Right ventricle myocardium superior (tissue), 1 donor: ENCODE measurements at places on chromosomes 1 and 21.

GRCh38 chr1:47765742-47766485 lies 231.3 kb downstream of the TRABD2B start:
- no peak for DNase-seq

DNA sequence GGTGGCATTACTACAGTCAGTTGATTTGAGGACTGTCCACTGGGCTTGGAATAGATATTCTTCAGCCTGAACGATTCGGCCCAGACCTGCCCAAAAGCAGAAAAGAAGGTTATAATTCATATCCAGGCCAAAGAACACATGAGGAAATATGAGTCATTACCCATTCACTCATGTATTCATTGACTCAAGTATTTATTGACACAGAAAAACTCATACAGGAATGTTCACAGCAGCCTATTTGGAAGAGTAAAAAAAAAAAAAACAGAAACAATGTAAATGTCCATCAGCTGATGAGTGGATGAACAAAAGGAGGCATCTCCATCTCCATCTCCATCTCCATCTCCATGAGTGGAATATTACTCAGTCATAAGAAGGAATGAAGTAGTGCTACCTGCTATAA lies 15.9 kb downstream of the ZMYND12 start:
- no peak for DNase-seq

DNA sequence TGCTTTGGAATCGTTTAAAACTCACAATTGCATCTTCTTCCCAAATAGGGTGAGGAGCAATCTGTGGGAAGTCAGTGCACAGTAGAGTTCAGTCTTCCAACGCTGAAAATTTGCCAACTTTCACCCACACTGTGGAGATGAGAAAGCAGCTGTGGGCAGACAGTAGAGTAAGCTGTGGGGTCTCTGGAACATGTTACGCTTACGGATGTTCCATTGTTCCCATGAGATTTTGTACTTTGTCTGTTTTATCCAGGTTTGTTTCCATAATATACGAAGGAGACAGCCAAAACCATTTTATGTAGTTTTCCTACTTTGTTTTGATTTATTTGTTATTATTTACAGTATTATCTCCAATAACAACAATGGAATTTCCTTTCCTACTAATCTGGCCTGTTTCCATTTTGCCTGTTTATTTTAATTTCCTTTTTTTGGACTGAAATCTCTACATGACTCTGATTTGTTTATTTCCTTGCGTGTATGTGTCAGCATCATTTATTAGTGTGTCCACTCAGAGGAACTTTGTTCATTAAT lies 65.1 kb upstream of the RGL1 start:
- no peak for DNase-seq

DNA sequence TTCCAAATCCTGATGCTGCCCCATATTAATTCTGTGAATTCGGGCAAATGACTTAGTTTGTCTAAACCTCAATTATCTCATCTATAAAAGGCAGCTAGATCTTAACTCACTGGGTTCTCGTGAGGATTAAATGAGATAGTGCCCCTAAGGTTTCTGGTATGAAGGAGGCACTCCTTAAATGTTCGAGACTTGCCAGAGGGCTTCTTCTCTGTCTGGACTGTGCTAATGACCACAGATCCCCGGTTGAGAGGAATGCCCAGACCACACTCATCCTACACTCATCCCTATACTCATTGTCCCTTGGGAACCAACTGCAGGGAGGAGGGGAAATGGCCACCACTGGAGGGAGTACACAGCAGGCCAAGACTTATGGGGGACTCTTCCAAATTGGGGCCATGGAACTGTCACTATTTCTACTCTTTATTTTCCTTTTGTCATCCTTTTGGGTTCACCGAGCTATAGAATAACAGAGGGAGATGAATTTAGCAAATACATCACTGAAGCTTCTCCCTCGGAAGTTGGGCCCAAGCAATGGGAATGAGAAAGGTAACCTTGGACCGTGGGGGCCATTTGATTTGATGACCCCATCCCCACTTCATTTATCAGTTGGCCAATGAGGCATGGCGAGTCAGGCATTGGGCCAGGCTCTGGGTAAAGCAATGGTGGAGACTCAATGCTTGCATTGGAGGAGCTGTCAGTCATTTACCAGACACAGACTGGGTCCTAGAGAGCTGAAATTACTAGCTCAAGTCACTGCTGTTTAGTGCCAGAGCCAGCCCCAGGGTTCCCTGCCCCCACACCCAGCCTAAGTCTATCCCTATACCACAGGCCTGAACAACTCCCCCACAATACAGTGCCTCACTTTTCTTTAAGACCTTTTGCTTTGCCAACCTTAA lies 5.1 kb downstream of the ATF3 start:
- no peak for DNase-seq

- no peak for DNase-seq
Observed at GRCh38 chr1:211356723-211357407, 30.2 kb downstream of the TRAF5 start.

- no peak for DNase-seq
Observed at GRCh38 chr1:192797891-192798290, 10.9 kb upstream of the RGS2 start.

- no peak for DNase-seq
Observed at GRCh38 chr1:167645140-167645541, 15.1 kb downstream of the RCSD1 start.

DNA sequence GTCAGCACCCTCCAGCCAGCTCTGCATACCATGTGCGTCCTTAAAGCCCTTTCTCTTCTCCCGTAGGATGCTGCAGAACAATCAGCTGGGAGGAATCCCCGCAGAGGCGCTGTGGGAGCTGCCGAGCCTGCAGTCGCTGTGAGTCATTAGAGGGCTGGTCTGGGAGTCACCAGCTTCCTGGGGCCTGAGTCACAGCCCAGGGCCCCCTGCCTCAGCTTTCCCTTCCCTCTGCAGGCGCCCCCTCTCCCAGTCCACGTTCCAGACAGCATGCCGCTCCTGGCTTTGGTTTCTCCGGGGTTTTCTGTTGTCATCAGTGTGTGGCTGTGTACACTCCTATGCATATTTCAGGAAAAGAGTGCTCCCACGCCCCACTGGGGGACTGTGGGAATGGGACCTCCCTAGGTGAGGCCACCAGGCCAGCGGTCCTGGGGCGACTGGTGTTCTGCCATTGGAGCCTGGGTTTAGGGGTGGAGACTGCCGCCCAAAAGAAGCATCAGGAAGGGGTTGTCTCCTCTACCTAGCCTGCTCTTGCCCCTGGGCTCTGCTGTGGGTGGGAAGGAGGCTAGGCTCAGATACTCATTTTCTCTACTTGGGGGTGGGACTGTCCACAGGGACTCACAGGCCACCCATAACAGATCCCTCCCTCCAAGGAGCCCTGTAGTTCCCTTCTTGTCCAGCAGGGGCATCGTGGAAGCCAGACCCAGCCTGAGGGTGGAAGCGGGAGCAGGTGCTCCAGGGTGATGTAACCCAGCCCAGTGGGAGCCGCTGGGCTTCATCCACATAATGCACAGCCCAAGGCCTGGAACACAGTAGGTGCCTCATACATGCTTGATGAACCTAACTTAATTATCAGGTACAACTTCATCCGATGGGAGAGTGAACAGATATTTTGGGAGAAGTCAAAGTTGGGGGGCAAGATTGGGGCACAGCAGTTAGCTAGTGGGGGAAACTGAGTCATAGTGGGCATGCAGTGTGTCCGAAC lies 42.5 kb downstream of the LGR6 start:
- DNase-seq, result peak; percentile 54

DNA sequence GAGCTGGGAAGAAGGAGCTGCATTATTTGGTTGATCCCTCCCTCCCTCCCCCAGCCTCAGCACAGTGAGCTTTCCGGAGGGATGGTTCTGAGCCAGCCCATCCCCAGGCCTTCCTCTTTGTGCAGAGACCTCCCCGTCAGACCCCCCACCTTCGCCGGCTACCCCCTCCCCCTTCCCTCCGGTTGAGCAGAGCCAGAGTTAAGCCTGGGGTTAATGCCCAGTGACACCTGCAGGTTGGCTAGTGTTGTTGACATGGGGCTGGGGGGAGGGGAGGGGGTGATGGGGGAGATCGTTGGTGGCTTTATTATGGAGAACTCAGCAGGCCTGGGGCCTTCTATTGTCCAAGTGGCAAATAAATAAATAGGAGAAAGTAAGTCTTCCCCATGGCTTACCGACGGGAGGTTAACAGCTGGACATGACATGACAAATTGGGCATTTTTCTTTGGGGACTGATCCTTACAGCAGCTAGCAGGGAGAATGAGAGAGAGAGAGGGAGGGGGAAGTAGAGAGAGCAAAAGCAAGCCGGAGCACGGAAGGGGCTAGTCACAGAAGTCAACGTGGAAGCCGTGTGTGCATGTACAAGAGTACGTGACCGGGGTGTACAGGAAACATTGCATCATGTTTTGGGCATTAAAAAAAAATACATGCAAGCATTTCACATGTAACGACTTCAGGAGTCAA lies 131.1 kb downstream of the TMEM53 start:
- no peak for DNase-seq

GRCh38 chr1:212254853-212255363 lies 30.3 kb upstream of the PPP2R5A start:
- DNase-seq, result no peak

DNA sequence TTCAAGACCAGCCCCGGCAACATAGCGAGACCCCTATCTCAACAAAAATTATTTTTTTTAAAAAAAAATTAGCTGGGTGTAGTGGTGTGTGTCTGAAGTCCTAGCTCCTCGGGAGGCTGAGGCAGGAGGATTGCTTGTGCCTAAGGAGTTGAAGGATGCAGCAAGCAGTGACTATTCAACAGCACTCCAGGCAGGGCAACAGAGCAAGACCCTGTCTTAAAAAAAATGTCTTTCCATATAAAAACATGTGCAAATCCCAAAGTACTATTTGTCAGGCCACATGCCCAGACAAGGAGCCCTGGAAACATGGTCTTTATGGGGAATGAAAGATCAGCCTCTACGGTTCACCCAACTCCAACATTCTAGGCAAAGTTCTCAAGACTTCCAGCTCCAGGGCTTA lies 13.3 kb downstream of the IFFO2 start:
- DNase-seq, result no peak

GRCh38 chr1:1058921-1059493 lies 15.1 kb downstream of the RNF223 start:
- DNase-seq, result no peak

DNA sequence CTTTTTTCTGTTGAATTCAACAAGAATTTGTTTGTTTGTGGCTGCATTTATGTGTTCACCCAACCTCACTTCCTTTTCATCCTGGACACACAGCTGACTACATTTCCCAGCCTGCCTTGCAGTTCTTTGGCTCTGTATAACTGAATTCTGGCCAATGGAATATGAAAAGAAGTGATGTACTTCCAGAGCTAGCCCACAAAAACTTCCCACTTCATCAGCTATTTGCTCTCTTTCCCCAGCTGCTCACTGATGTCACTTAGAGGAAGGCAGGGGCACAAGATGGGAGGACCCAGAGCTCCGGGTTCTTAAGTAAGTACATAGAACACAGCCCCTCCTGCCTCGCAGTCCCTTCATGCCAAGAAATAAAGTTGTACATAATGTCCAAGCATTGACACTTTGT lies 235.0 kb upstream of the FGGY start:
- DNase-seq, result peak; percentile 75

GRCh38 chr1:170580636-170581440 lies 48.9 kb downstream of the GORAB start:
- peak; percentile 58 for DNase-seq

- DNase-seq, result no peak
Observed at GRCh38 chr1:159334797-159335196, 32.7 kb downstream of the FCER1A start.

- DNase-seq, result peak; percentile 55
Observed at GRCh38 chr1:228367798-228368791, 38.5 kb downstream of the TRIM11 start.

DNA sequence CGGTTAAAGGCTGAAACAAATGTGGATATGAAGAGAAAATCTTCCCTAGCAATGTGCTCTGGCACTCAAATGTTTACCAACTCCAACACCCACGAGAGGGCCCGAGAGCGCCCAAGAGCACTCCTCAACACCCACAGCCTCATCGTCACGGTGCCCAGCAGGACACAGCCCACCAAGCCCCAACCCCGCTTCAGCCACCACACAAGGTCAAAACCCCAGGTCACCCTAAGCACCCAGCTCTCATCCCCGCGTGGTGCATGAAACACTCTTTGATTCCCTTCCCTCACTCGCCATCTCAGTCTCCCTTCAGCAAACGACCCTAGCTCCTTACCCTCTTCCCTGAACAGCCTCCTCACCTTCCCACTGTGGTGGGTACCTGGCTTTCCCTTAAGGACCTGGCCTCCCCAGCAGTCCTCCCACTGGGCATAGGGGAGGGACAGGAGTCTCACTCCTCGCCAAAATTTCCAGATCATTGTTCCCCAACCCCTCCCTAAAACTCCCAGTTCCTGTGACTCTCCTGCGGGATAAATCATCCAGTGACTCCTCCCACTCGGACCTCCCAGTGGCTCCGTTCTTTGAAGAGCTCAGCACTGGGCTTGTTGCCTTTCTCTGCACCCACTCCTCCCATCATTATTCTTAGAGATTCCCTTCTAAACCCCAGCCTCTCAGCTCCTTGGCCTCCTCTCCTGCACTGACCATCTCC lies 170.4 kb upstream of the SYT6 start:
- DNase-seq, result no peak

DNA sequence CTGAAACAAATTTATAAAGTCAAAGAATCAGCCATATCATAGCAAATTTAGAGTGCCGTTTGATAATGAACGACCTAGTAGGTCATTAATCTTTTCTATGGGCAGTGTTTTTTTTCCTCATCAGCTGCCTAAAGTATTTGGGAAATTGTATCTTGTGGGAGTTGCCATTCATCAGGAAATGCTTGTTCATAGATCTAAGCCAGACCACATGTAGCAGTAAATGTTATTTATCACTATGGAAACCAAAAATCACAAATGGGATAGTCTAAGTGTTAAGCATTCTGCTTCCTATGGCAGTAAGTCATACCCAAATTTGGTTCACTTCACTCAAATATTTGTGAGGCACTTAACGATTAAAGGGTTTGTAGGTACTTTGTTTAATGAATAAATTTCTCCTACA lies 52.9 kb downstream of the LRRC8D start:
- no peak for DNase-seq

GRCh38 chr1:32870615-32871363 lies at the start of gene FNDC5:
Gene FNDC5 (minus strand): TSS chr1:32870912.
- no peak for DNase-seq

GRCh38 chr1:162026881-162027280 lies 3.2 kb upstream of the OLFML2B start:
- DNase-seq, result no peak

DNA sequence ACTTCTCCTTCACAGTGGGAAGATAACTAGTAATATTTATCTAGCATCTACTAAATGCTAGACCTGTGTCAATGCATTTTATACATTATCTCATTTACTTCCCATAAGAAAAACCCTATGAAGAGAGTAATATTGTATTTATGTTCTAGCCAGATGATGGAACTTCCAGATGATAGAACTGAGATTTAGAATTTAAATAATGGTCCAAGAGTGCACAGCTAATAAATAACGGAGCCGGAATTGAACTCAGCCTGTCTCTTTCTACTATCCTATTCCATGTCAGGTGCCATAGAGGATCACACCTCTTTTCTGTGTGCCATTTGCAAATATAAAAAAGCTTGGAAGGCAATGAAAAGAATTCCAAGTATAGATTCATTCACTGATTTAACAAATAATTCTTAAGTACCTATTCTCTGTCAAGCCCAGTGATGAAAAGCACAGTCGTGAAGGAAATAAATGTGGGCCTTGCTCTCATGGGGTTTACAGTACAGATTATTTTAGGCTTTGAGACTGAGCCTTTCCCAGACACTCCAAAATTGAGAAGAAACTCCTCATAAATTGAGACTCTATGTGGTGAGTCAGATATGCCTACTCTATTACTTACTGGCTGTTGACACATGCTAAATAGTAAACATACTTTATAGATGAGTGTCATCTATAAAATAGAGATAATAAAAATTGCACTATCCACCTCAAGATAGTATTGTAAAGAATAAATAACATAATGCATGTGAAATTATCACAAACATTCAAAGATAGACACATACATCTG lies 378.0 kb upstream of the PRMT6 start:
- DNase-seq, result no peak
